ENCODE measurements at places on chromosomes 6 and 20. TPM values are rescaled to one million over a fixed set of nuclear protein-coding genes. Genes with fewer than 3 reads are reported as not detected.

FOXP4 gene
- total RNA-seq = 11.5 TPM

- no peak for DNase-seq
Measured at GRCh38 chr6:111842271-111842822, 30.9 kb downstream of the FYN start.

IMPG1 gene
- total RNA-seq = not detected

FAM83D gene
- total RNA-seq = 82.9 TPM

PSMB9 gene
- total RNA-seq = not detected

GRCh38 chr6:39553860-39554802 is 171.1 kb downstream of the KIF6 start:
- DNase-seq = no peak

GRCh38 chr6:11366183-11366933 is 133.9 kb upstream of the NEDD9 start:
- DNase-seq = no peak

ERVFRD-1 gene
- not detected for total RNA-seq

- DNase-seq = no peak
Measured at GRCh38 chr6:15817100-15817499, 154.3 kb upstream of the DTNBP1 start.

GPX5 gene
- not detected for total RNA-seq

ID1 gene
- 424 TPM for total RNA-seq

INSM1 gene
- total RNA-seq = 0.59 TPM

DNA sequence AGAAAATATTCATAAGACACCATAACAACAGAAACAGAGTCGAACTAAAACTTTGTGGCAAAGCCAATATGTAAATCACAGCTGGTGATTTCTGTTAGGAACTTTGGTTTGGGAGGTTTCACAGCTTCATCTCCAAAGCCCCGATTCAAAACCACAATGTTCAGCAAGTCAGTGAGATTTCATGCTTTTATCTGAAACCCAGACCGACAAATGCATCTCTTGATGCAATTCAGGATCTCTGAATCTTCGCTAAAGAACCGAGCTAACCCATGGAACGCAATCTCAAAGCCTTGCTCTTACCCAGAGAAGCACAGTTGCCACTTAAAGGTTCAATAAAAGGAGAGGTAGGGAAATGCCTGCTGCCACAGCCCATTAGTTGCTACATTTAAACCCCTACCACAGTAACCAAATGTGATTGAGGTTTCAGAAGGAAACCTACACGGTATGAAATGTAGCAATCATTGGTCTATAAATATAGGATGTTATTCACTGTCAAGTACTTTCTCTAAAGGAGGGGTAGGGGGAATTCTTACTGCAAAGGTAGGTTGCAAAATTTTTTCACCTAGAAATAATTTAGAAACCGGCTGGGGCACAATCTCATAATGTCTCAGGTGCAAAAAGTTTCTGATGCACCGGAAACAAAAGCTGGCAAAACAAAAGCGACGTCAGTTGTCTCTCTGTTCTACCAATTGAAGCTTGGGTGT is 381.0 kb upstream of the ARID1B start:
- DNase-seq = peak; percentile 15
